ENCODE measurements at places on chromosomes 4 and X.

DNA sequence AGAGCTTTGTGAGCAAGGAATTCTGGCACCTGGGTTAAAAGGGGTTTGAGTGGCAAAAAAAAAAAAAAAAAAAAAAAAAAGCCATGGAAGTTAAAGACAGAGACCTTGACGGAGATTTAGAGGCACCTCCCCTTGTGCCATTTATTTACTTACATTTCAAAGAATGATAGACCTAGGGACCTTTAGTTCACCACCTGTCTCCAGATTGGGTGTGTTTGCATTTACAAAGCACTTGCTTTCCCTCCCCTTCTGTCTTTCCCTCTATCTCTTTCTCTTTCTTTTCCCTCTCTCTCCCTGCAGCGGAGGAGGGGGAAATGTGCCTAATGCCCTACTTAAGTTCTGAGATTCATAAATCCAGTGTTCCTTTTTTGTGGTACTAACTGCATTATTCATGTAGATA lies 116.0 kb downstream of the IQCM start:
- no peaks in the 10 kb centered on the region for H3K27me3 ChIP-seq

DNA sequence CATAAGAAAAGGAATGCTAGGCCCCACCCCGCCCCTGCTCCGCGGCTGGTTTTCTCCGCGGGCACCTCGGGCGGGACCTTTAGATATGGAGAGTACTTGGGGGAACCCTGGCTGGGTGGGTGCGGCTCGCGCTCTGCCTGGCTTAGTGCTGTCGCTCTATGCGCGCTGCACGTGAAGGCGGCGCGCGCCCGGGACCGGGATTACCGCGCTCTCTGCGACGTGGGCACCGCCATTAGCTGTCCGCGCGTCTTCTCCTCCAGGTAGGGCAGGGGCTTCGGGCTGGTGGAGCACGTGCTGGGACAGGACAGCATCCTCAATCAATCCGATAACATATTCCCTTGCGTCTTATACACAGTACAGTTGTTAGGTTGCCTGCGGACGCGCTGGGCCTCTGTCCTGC lies 56.0 kb downstream of the MAGEB10 start:
- no peak for DNase-seq
- no peak overlapping the region for H3K27ac ChIP-seq
- H3K4me1 ChIP-seq = no peaks in the 10 kb centered on the region
- H3K27me3 ChIP-seq = no peaks in the 10 kb centered on the region
- H3K4me3 ChIP-seq = no peak overlapping the region

GRCh38 chr4:126455865-126456264 lies 1141.1 kb downstream of the FAT4 start:
- DNase-seq = no peak
- H3K4me3 ChIP-seq = no peak overlapping the region
- no peaks in the 10 kb centered on the region for H3K36me3 ChIP-seq
- no peaks in the 10 kb centered on the region for H3K27me3 ChIP-seq
- no peak overlapping the region for H3K27ac ChIP-seq

GRCh38 chr4:145881989-145882388 lies 56.6 kb downstream of the ZNF827 start:
- peaks cover 8% of the 10 kb centered on the region for H3K36me3 ChIP-seq
- H3K4me1 ChIP-seq = peaks cover 12% of the 10 kb centered on the region
- H3K27me3 ChIP-seq = no peaks in the 10 kb centered on the region
- no peak overlapping the region for H3K27ac ChIP-seq
- peak; percentile 82 for DNase-seq

DNA sequence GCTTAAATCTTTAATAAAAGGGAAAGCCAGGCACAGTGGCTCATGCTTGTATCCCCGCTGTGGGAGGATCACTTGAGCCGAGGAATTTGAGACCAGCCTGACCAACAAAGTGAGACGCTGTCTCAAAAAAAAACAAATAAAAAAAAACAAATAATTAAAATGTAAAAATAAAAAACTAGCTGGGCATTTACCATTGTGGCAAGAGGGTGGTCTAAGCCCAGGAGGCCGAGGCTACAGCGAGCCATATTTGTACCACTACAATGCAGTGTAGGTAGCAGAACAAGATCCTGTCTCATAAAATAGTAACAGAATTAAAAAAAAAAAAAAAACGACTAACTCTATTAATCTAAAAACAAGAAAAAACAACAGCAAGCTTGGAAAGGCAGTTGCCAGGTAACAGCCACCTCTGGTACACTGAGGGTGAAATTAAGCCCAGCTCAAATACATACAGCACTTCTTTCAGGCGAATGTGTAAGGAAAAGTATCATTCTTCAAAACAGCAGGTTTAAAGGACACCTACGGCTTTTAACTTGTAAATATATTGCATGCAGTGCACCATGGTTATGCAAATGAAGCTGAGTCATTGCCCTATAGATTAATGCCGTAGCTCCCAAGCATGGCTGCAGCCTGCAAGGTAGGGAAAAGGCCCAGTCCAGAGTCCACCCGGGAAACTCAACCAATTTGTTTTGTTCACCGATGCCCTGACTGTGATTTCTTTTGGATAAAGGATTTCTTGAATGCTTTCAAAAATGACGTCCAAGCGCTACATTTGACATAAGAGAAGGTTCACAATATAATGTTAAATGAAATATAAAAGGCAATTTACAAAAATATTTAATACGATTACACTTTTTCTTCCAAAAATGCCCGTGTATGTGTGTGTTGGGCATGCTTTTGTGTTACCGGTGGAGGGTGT lies 14.5 kb upstream of the TXLNG start:
- H3K27me3 ChIP-seq = no peaks in the 10 kb centered on the region
- no peak overlapping the region for H3K27ac ChIP-seq
- no peak overlapping the region for H3K4me3 ChIP-seq
- no peaks in the 10 kb centered on the region for H3K36me3 ChIP-seq
- no peak for DNase-seq

- no peaks in the 10 kb centered on the region for H3K27me3 ChIP-seq
- no peak for DNase-seq
- H3K36me3 ChIP-seq = no peaks in the 10 kb centered on the region
- H3K4me3 ChIP-seq = no peak overlapping the region
- H3K4me1 ChIP-seq = no peaks in the 10 kb centered on the region
Observed at GRCh38 chr4:121195649-121196048, 31.5 kb upstream of the TNIP3 start.

- no peaks in the 10 kb centered on the region for H3K27me3 ChIP-seq
- DNase-seq = no peak
- H3K4me1 ChIP-seq = no peaks in the 10 kb centered on the region
- no peak overlapping the region for H3K27ac ChIP-seq
- H3K36me3 ChIP-seq = no peaks in the 10 kb centered on the region
Observed at GRCh38 chr4:138889216-138889615, 126.4 kb upstream of the NOCT start.

GRCh38 chr4:11152684-11153083 lies 276.0 kb downstream of the HS3ST1 start:
- DNase-seq = no peak
- no peak overlapping the region for H3K4me3 ChIP-seq
- peaks cover 2% of the 10 kb centered on the region for H3K4me1 ChIP-seq
- no peaks in the 10 kb centered on the region for H3K27me3 ChIP-seq
- no peak overlapping the region for H3K27ac ChIP-seq
- H3K36me3 ChIP-seq = no peaks in the 10 kb centered on the region

DNA sequence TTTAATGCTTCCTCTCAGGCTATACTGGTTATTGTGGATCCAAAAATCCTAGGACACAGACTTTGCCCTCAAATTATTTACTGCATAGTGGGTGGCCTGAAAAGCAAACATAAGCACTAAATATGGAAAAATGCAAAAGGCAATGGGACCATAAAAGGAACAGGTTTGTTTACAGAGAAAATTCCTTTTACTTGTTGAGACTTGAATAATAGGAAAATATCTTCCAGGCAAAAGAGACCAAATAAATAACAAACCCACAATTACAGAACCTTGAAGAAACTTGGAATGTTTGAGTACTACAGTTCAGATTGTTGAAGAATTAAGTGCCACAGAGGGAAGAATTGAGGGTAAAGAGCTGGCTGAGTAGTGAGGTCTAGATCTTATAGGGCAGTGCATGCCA lies 711.0 kb downstream of the C4orf33 start:
- no peaks in the 10 kb centered on the region for H3K4me1 ChIP-seq
- H3K36me3 ChIP-seq = no peaks in the 10 kb centered on the region
- DNase-seq = peak; percentile 4
- H3K27me3 ChIP-seq = no peaks in the 10 kb centered on the region
- H3K4me3 ChIP-seq = no peak overlapping the region

DNA sequence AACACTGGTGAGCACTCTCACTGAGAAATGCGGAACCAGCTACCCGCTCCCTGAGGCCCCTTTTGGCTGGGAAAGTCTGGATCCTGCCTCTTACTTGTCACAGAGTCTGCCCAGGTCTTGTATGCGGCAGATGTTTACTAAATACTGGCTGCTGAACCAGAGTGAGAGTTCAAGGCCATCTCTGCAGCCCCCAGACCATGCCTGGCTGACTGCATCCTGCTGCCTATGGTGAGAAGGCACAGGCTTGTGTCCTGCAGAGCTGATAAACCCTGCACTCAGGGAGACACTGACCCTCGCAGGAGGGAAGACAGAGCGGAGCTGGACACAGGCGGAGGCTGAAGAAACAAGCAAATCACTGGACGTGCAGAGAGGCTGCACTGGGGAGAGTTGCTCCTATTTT lies 46.5 kb downstream of the JAKMIP1 start:
- H3K27ac ChIP-seq = no peak overlapping the region
- no peaks in the 10 kb centered on the region for H3K4me1 ChIP-seq
- H3K36me3 ChIP-seq = no peaks in the 10 kb centered on the region
- no peaks in the 10 kb centered on the region for H3K27me3 ChIP-seq
- DNase-seq = no peak

DNA sequence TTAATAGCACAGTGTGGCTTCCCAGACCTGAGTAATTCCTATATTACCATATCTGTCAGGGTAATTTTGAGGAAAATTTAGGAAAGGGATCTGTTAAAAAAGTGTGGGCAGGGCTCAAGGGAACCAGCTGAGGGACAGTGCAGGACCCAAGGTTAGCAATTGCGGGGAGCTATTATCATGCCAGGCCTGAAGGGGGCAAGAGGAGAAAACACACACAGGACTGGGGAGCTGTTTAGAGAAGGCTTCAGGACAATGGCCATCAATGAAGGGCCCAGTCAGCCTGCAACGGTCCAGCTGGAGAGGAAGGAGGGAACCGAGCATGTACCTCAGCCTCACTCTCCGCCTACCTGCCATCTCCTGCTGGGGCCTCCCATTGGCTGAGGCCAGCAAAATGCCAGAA lies 19.0 kb upstream of the NHS start:
- H3K4me3 ChIP-seq = no peak overlapping the region
- no peaks in the 10 kb centered on the region for H3K36me3 ChIP-seq
- H3K4me1 ChIP-seq = no peaks in the 10 kb centered on the region
- H3K27me3 ChIP-seq = no peaks in the 10 kb centered on the region
- no peak for DNase-seq
- no peak overlapping the region for H3K27ac ChIP-seq

GRCh38 chr4:52982255-52982945 lies 120.3 kb downstream of the RASL11B start:
- no peaks in the 10 kb centered on the region for H3K4me1 ChIP-seq
- no peak overlapping the region for H3K27ac ChIP-seq
- no peak overlapping the region for H3K4me3 ChIP-seq
- peak; percentile 73 for DNase-seq
- no peaks in the 10 kb centered on the region for H3K36me3 ChIP-seq

- no peak overlapping the region for H3K4me3 ChIP-seq
- no peaks in the 10 kb centered on the region for H3K4me1 ChIP-seq
- peak; percentile 24 for DNase-seq
Observed at GRCh38 chr4:151865312-151865711, 104.5 kb upstream of the GATB start.

DNA sequence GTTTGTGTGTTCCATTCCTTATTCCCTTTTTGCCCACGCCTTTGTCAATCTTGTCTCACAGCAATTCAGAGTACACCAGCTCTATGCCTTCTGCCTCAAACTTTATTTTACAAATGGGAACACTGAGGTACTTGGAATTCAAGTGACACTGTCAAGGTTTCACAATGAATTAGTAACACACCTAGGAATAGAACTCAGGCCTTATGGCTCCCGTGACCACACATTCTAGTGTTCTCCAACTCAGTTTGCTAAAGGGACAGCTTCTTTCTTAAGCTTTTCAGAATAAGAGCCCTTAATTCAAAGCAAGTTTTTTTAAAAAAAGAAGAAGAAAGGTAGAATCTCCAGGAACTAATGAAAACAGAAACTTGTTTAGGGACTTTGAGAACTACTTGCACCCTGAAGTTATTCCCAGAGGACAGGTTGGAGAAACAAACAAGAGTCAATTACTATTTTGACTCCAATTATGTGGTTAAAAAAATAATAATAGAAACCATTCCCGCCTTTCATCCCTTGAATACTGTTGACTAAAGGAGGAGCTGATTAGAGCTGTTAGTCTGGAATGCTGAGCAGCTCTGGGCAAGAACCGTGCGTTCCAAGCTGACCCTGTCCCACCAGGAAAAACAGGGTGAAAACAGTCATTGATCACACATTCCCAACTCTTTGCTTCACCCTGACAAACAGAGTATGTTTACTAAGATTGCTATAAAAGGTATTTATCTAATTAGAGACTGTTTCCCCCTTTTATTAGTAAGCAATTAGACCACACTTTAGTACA lies 408.8 kb upstream of the CNKSR2 start:
- H3K27me3 ChIP-seq = no peaks in the 10 kb centered on the region
- peaks cover 3% of the 10 kb centered on the region for H3K4me1 ChIP-seq
- no peak overlapping the region for H3K4me3 ChIP-seq
- no peaks in the 10 kb centered on the region for H3K36me3 ChIP-seq
- H3K27ac ChIP-seq = no peak overlapping the region

DNA sequence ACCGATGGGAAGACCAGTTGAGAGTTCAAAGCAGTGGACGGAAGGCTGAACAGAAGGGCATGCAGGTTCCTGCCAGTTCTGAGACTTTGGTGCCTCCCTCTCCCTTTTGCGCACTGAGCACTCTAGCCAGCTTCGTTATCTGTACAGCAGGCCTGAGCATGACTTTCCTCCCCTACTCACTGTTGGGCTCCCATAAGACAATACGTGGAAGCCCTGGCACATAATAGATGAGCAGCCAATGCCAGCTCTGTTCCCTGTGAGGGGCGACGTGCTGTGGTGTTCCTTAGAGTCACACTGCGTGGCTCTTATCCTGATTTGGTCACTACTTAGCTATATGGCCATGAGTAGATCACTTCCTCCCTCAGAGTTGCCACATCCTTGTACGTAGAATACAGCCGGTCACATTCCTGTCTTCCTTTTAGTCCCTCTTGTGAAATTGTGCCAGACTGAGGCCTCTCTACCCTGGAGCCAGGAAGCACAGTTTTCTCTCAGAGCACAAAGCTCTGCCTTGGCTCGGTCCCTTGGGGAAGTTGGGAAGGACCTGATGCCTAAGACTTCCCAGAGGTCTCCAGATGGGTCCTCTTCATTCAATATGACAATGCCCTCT lies 160.4 kb upstream of the MAMLD1 start:
- no peak overlapping the region for H3K27ac ChIP-seq
- H3K4me1 ChIP-seq = no peaks in the 10 kb centered on the region
- H3K36me3 ChIP-seq = no peaks in the 10 kb centered on the region
- H3K4me3 ChIP-seq = no peak overlapping the region
- peak; percentile 61 for DNase-seq
- no peaks in the 10 kb centered on the region for H3K27me3 ChIP-seq

- H3K4me1 ChIP-seq = no peaks in the 10 kb centered on the region
- DNase-seq = no peak
- H3K4me3 ChIP-seq = no peak overlapping the region
- no peaks in the 10 kb centered on the region for H3K36me3 ChIP-seq
Observed at GRCh38 chr4:24894846-24895245, 18.0 kb downstream of the CCDC149 start.

Measured in trophoblast cell (in vitro differentiated cells and primary cell).